ENCODE measurements at places on chromosomes 12 and 14. TPM values are rescaled to one million over a fixed set of nuclear protein-coding genes. Genes with fewer than 3 reads are reported as not detected.

POC1B gene
- 13.3 TPM for total RNA-seq

KRT72 gene
- not detected for total RNA-seq

GPD1 gene
- total RNA-seq = 1.2 TPM

DNA sequence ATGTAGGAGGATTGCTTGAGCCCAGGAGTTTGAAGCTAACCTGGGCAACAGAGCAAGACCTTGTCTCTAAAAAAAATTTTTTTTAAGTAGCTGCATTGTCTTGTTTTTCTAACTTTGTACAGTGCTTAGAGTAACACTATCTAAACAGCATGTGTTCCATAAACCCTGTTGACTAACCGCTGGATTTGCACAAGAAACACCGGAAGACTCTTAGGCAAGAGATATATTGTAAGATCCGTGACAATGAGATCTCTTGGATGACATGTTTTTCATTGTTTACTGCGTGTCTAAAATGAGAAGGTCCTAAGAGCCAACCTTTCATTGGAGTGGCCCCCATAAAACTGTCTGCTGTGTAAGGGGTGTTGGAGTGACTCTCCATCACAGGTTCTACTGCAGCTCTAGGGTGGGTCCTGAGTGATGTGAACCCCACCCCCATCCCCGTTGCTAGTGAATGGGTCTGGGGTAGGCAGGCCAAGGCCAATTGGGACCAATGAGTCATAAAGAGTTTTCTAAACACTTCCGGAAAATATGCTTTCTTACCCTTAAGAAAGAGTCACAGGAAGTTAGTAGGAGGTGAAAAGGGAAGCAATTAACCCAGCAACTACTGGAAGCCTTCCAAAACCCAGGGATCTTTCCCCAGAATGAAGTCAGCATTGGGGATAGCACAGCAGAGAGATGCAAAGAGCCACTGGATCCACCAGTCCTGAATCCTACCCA, 24.3 kb upstream of the PCNX1 start:
- no peak for DNase-seq

- DNase-seq = no peak
Measured at GRCh38 chr12:19421503-19422282, 17.6 kb upstream of the AEBP2 start.

DNA sequence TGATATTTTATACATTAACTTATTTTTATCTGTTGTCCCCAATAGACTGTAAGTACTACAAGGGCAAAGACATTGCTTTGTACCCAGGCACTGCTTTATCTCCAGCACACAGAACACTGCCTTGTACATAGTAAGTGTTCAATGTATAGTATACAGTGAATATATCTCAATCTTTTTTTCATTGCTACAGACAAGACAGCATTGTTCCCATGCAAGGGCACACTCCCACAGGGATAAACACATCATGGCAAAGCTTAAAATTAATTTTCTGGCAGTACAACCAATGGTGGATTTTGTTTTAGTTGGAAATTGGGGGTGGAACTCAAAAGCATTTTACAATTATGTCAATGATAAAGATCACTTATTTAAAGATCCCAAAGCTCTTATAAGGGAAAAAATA, 112.3 kb upstream of the EEA1 start:
- DNase-seq = no peak

DNA sequence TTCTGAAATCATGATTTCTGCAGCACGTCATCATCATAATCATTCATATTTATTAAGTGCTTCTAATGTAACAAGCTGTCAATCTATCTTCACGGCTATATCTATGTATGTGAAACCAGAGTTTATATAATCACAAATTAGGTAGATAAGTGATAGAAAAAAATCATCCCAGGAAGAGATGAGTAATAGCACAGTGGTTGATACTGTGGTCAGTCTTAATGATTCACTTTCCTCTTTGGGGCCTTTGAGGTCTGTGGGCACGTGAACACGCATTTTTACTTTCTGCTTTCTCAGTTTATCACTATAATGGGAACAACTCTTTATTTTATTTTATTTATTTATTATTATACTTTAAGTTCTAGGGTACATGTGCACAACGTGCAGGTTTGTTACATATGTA, 265.9 kb upstream of the NOVA1 start:
- DNase-seq = no peak

DNA sequence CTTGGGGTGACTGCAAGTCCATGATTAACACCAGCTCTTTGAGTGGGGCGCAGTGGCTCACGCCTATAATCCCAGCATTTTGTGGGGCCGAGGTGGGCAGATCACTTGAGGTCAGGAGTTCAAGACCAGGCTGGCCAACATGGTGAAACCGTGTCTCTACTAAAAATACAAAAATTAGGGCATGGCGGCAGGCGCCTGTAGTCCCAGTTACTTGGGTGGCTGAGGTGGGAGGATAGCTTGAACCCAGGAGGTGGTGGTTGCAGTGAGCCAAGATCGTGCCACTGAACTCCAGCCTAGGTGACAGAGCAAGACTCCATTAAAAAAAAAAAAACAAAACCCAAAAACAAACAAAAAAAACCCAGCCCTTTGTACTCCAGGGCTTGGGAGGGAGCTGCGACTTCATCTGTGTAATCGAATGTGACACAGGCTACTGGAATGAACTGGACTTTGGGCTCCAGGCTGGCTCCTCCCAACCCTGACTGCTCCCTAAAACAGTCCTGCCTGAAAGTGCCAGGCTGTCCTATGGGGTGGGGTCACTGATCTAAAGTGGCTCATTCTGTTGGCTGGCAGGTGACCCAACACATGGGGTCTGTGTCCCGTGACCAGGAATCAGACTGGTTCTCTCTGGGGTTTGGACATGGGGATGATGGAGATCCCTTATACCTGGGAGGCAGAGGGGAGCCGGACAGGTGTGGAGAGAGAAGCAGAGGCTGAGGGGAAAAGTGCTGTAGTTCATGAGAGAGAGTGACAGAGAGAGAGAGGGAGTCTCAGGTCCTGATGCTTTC, 9.3 kb upstream of the C12orf43 start:
- no peak for DNase-seq

DNA sequence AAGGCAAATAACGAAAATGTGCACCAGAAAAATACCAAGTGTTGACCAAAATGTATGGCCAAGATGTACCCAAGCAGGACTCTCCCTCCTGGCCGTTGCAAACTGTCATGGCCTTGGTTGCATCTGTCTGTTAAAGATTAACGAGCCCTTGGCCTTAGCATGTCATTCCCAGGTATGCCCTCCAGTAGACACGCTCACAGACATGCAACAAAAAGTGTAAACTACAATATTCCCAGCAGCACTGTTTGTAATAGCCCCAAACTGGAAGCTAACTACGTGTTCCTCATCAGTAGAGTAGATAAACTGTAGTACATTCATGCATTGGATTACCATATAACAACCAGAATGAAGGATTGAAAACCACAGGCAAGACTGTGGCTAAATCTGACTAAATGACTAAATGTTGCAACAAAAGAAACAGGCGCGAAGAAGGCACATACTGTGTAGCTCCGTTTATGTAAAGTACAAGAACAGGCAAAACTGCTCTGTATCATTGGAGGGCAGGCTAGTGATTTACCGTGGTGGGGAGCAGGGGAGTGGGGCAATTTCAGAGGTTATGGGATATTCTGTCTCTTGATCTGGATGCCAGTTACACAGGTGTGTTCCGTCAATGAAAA, 232.8 kb upstream of the DIO3 start:
- peak; percentile 8 for DNase-seq

DNA sequence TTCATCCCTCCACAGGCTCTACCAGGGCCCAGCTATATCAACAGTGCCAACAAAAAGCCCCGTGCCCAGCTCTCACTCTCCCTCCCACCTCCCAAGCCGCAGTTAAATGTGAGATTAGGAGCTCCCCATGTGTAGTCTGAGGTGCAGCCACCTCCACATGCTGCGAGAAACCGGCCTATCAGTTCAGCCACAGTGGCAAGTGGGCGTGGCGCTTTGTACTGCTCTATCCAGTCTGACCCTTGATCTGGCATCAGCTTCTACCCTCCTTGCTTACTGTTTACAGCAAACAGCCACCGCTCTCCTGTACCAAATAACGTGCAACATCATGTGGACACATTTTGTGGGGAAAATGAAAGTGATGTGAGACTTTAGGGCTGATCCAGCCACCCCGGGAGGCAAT, 1.7 kb downstream of the PLEK2 start:
- DNase-seq = no peak

GRCh38 chr12:1197264-1198018, 206.4 kb downstream of the ERC1 start:
- DNase-seq = no peak

GRCh38 chr12:19553175-19553574, 113.9 kb downstream of the AEBP2 start:
- no peak for DNase-seq

DNA sequence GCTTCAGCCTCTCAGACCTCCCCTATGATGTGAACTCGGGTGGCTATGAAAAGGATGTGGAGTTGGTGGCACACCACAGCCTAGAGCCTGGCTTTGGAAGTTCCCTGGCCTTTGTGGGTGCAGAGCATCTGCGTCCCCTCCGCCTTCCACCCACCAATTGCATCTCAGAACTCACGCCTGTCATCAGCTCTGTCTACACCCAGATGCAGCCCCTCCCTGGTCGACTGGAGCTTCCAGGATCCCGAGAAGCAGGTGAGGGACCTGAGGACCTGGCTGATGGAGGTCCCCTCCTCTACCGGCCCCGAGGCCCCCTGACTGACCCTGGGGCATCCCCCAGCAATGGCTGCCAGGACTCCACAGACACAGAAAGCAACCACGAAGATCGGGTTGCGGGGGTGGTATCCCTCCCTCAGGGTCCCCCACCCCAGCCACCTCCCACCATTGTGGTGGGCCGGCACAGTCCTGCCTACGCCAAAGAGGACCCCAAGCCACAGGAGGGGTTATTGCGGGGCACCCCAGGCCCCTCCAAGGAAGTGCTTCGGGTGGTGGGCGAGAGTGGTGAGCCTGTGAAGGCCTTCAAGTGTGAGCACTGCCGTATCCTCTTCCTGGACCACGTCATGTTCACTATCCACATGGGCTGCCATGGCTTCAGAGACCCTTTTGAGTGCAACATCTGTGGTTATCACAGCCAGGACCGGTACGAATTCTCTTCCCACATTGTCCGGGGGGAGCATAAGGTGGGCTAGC, 7.0 kb upstream of the RPS26 start:
- DNase-seq = no peak

Data from H1 (cell line).